Esophagus mucosa (tissue), 1 donor: ENCODE measurements at places on chromosomes 5 and 9. TPM values are rescaled to one million over a fixed set of nuclear protein-coding genes. Genes with fewer than 3 reads are reported as not detected.

DNA sequence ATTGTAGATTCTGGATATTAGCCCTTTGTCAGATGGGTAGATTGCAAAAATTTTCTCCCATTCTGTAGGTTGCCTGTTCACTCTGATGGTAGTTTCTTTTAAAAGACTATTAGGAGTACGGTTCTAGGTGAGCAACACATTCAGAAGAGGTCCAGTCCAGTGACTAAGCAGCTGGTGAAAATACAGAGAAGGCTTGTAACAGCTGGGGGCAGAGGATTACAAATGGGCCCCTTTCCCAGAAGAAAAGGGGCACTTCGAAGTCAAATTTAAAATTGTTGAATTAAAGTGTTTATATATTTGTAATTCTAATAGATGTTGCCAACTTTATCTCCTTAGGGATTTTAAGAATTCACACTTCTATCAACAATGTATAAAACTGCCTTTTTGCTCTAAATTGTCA, 720.5 kb downstream of the TLE4 start:
- no peak for ATAC-seq

The CCDC183 gene
- total RNA-seq, result not detected

DNA sequence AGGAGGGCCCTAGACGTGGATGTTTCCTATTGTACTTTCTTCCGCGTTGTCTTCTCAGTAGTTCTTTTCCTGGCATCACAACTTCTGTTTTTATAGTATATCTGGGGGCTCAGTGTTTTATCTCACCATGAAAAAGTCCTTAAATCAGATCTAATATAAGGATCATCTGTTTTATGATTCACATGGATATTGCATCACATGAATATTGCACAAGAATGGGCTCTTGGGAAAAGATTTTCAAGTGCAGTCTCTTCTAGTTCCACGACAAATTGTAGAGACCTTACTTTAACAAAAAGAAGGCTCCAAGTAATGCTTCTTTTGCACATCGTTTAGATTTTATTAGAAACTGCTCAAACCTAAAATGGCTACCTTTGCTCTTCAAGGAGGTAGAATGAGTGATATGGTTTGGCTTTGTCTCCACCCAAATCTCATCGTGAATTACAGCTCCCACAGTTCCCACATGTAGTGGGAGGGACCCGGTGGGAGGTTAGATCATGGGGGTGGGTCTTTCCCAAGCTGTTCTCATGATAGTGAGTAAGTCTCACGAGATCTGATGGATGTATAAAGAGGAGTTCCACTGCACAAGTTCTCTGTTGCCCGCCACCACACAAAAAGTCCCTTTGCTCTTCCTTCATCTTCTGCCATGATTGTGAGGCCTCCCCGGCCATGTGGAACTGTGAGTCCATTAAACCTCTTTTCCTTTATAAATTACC, 53.7 kb upstream of the FAM120A start:
- no peak for ATAC-seq

DNA sequence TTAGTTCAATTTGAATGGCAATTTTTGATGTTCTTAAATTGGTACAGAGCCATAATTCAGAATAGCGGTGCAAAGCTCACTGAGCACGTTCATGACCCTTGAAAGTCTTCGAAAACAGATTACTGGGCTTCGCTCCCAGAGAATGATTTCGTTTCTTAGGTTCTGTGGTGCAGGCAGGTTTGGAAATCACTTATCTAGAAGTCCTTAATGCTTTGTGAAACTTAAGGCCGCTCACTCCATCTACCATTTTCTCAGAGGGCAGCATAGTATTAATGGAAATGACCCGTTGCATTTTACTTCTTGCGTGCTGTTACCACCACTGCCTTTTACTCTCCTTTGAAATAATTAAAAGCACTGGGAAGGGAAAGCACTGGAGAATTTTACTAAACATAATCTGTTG, 2.9 kb upstream of the MAT2B start:
- no peak for ATAC-seq

- ATAC-seq, result no peak
Observed at GRCh38 chr5:115229606-115230005, 33.1 kb downstream of the PGGT1B start.

- no peak for ATAC-seq
Observed at GRCh38 chr5:42337607-42338006, 85.6 kb upstream of the GHR start.

- no peak for ATAC-seq
Observed at GRCh38 chr5:125321654-125322053, 575.2 kb upstream of the ZNF608 start.

The UIMC1 gene
- 14.9 TPM for total RNA-seq

DNA sequence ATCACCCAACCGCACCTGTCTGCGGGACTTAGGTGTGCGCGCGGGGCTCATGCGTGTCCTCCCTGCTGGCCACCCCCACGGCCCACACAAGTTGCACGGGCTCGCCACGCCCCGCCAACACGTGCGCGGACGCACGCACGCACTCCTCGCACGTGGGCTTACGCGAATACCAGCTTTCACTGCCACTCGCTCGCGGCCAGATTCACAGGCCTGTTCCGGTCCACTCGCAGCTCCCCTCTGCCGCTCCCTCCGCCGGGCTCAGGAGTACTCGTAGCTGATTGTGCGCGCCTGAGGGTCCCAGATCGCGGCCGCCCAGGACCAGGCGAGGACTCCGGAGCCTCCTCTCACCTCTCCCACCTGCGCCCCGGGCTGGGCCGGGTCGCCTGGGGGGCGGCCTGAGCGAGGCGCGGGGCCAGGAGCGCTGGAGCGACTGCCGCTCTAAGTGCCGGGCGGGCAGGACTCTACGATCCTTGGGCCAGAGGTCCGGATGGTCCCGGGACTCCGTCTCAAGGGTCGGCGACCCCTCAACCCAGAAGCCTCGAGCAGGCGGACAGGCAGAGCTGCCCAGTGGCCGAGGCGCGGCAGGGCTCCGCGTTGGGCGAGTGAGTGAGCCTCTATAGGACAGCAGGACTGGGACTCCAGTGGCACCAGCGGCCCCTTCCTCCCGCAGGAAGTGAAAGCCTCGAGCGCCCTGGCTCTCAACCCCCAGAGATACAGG, 3.4 kb downstream of the PCDHGC5 start:
- no peak for ATAC-seq

The ISL1 gene
- total RNA-seq, result not detected

DNA sequence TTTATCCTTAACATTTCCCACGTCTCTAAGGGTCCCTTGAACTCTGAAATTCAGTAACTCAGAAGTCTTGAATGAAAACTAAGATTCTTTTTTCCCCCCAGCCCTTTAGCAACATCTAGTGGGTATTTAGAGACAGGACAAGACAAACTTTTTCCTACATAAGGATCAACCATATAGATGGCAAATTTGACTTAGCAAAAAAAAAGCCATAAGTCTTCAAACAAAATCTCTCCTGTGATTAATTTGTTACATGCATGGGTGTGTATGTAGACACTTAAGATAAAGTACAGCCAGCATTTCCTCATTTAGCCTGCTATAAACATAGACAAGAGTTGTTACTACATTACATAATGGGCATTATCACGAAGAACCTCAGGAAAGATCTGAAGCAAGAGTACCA, 29.1 kb upstream of the ANKRD31 start:
- ATAC-seq, result peak; percentile 65

DNA sequence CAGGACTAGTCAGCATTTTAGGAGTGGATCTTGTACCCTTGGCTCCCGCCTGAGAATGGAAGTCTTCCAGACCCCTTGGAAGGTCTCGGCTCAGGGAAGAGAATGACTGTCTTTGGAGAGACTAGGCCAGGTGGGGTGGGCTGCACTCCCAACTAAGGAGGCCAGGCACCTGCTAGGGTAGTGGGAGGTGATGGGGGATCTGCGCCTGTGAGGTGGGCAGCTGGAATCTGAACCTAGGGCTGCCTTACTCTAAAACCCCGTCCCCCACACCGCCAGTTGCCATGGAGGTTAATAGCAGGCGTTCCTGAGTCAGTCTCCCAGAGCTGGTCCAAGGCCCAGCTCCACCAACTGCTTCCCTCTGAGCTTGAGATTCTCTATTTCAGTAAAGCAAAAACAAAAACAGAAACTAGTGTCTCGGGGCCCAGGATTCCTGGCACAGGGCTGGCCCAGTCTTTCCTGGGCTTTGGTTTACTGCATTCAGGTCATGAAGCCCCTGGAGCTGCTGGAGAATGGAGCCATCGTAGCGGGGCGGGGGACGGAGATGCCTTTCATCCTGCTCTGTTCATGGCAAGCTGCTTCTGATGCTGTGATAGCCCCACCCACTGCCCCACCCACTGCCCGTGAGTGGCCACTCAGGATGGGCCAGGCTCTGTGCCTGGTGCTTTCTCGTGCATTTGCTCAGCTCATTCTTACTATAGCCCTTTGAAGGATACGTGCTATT, 57.5 kb downstream of the DAB2IP start:
- ATAC-seq, result no peak
